ENCODE measurements at places on chromosomes 5 and 9.

- no peak for DNase-seq
These were observed 115.9 kb upstream of the LPAR1 start for GRCh38 chr9:111154081-111154562.

- no peak for DNase-seq
These were observed 99.4 kb upstream of the PTPN3 start for GRCh38 chr9:109597496-109597895.

DNA sequence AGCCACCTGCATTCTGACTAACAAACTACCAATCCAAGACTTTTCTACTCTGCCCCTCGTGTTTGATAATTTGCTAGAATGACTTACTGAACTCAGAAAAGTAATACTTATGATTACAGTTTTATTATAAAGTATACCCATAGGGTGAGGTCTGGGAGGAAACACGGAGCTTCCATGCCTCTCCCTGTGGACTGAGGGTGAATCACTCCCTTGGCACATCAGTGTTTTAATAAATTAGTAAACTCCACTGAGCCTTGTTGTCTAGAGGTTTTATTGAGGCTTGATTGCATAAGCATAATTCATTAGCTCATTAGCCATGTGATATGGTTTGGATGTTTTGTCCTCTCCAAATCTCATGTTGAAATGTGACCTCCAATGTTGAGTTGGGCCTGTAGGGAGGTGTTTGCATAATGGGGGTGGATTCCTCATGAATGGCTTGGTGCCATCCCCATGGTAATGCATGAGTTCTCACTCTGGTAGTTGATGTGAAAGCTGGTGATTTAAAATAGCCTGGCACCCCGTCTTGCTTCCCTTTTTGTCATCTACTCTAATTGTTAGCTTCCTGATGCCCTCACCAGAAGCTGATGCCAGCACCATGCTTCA lies 233.6 kb upstream of the TRPC7 start:
- DNase-seq = no peak

DNA sequence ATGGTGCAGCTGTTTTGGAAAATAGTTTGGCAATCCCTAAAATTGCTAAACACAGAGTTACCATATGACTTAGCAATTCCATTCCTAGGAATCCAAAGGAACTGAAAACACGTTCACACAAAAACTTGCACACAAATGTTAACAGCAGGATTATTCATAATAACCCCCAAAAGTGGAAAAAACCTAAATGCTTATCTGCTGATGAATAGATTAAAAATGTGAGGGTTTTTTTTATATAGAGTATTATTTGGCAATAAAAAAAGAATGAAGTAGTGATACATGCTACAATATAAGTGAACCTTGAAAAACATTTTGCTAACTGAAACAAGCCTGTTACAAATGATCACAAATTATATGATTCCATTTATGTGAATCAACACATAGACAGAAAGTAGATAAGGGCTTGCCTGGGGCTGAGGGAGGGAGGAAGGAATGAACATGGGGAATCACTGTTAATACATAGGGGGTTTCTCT lies 45.1 kb upstream of the TRIO start:
- DNase-seq = no peak

DNA sequence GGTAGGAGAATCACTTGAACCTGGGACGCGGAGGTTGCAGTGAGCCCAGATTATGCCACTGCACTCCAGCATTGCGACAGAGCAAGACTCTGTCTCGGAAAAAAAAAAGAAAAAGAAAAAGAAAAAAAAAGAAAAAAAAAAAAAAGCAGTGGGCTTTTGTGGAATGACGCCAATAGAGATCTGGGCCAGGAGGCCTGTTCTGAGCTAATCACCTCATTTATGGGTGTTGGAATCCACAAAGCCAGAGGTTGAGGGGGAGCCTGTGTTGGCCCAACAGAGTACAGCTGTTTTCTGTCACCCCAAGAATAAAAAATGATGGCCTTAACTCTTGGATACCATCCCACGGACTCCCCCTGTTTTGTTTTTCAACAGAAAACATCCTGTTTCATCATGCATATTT lies 18.5 kb downstream of the OSTF1 start:
- no peak for DNase-seq

GRCh38 chr9:93532141-93532540 lies 44.2 kb upstream of the PHF2 start:
- no peak for DNase-seq

- DNase-seq = no peak
These were observed 6.6 kb downstream of the LCN9 start for GRCh38 chr9:135669616-135670285.

DNA sequence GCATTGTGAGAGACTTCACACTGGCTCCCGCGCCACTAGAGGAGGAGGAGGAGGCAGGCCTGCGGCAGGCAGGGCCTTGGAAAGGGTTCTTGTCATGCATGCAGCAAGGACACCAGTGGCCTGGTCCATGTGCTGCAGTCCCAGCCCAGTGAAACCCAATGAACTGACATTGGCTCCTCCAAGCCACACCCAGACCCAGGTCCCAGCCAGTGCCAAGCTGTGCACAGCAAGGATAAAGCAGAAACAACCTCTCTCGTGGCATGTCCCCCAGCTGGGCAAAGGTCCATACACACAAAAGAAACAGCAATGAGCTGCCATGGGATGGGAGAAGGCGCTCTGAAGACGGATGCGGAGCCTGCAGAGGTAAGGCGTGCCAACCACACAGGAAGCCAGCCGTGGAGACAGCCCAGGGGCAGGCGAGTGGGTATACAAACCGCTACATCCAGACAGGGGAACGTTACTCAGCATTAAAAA lies 89.2 kb downstream of the SEMA4D start:
- no peak for DNase-seq

GRCh38 chr5:176750144-176750543 lies 60.2 kb upstream of the UNC5A start:
- DNase-seq = no peak

- no peak for DNase-seq
These were observed 28.0 kb upstream of the SYK start for GRCh38 chr9:90773617-90774016.

DNA sequence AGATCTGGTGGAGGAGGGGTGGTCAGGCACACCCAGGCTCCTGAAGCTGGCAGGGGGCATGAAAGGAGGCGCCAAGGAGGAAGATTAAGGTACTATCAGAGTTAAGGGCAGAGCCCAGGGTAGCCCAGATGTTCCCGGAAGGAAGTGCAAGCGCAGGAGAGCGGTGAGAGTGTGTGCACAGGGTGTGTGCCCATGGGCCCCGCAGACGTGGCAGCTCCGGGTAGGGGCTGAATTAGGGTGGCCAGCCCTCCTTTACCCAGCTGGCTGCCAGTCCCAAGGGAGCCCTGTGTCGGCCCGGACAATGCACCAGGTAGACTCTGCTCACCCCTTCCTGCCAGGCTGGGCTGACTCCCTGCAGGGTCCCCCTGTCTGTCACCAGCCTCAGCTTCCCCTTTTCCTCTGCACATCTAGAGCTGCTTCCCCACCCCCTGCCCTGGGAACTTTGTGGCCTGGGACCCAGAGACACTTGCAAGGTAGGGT lies at the start of gene SMIM33:
SMIM33 (plus strand) TSS at position 184 of the 480 bp plus-strand sequence; CDS start at position 302, 118 bp downstream.
- no peak for DNase-seq

DNA sequence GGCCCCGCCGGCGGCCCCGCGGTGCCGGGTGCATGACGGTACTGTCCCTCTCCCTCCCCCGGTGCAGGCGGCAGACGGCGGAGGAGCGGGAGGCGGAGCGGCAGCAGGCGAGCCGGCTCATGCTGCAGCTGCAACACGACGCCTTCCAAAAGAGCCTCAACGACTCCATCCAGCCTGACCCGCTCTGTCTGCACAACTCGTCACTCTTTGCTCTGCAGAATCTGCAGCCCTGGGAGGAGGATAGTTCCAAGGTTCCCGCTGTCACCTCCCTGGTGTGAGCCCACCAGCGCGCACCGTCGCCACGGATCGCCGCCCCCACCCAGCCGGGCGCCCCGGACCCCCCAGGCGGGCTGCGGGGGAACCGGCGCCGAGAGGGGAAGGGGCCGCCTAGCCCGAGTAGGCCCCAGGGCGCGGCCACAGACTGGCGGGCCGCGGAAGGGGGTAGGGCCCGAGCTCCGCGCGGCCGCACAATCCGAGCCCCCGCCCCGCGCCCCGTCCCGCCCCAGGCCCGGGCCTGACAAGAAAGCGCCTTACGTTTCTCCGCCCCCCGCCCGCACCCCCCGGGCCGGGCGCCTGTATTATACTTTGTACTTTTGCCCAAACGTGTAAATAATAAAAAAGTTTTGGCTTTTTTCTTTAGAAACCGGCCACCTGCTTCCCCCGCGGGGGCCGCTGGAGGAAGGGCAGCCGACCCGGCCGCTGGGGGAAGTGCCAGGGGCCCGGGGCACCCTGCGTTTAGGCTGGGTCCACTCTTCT lies 2.5 kb downstream of the TLX3 start:
- DNase-seq = no peak

DNA sequence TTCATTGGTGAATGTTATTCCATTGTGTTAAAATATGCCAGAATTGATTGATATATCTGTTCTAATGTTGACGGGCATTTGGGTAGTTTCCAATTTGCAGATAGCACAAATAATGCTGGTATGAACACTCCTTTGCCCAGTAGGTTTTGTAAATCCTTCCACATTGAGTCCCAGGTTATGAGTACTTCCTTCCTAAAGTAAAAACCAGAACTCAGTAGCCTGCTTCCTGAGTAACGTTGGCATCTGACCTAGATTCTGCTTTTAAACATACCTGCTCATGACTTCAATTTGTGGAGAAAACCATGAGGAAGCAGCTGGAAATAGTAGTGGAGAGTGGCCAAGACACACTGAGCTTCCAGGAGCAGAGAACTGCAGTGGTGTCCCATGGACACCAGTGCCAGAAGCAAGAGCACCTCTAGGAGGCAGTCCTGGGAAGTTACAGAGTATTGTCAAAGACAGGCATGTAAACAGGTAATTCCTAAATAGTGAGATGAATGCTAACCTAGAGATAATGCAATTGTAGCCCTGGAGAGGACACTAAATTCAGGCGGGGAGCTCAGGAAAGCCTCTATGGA lies 24.3 kb upstream of the RASGRF2 start:
- no peak for DNase-seq

GRCh38 chr9:124042201-124042721 lies 30.7 kb downstream of the LHX2 start:
- DNase-seq = no peak

- no peak for DNase-seq
These were observed 233.3 kb downstream of the GAS1 start for GRCh38 chr9:86713970-86714369.

- DNase-seq = no peak
These were observed 79.6 kb upstream of the BNC2 start for GRCh38 chr9:16950051-16950450.

- no peak for DNase-seq
These were observed 85.1 kb downstream of the YIPF5 start for GRCh38 chr5:144085381-144085780.

- DNase-seq = no peak
These were observed 8.8 kb downstream of the ATP10B start for GRCh38 chr5:160843240-160843639.

GRCh38 chr5:59420596-59420995 lies 472.9 kb downstream of the PDE4D start:
- no peak for DNase-seq

DNA sequence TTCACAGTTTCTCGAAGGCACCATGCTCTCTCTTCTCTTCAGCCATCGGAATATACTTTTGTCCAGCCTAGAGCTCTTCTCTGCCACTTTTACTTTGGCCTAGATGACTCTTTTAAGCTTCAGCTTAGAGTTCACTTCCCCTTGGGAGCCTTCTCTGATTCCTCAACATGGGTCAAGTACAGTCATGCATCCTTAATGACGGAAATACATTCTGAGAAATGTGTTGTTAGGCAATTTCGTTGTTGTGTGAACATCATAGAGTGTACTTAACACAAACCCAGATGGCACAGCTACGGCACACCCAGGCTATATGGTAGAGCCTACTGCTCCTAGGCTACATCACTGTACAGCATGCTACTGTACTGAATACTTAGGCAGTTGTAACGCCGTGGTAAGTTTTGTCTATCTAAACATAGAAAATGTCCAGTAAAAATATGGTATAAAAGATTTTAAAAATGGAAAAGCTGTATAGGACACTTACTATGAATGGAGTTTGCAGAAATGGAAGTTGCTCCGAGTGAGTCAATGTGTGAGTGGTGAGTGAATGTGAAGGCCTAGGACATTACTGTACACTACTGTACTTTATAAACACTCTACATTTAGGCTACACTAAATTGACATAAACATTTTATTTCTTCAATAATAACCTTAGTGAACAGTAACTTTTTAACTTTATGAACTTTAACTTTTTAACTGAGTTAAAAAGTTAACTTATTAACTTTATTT lies 15.1 kb upstream of the TNFSF15 start:
- DNase-seq = no peak

DNA sequence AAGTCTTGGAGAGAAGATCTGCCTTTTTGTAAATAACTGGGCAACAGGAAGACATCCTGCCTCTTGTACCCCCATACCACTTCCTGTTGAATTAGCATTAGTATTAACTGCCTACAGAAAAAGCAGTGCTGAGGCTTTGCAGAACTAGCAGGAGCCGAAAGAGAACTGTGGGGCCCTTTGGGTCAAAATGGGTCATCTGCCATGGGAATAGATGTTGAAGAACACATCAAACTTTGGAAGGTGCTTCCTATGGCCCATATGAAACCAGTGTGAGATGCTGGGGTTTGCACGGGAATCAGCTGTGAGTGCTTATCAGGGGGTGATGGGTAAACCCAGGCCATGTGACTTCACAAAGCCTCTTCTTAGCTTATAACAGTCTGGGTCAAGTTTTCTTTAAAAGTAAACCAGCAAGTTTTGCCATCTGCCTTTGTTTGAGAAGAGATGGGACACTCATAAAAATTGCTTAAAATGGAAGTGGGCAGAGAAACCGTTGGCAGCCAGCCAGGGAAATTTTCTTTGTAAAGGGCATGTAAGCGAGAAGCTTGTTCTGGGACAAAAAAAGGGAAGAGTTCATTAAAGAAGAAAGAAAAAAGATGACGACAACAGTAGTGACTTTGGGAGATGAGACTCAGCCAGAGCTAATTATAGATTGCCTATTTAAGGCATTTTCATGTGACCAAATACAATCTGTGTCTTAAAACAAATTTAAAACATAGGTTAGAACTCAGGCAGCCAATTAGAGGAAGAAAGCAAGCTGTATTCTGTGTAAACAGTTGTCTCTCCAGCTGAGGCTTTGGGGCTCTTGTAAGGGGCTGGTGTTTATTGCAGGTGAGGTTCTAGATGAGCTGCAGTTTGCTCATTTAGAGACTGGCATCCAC lies 4.4 kb downstream of the SLC25A25 start:
- peak; percentile 66 for DNase-seq

GRCh38 chr5:1227667-1228066 lies 2.5 kb downstream of the SLC6A18 start:
- no peak for DNase-seq

DNA sequence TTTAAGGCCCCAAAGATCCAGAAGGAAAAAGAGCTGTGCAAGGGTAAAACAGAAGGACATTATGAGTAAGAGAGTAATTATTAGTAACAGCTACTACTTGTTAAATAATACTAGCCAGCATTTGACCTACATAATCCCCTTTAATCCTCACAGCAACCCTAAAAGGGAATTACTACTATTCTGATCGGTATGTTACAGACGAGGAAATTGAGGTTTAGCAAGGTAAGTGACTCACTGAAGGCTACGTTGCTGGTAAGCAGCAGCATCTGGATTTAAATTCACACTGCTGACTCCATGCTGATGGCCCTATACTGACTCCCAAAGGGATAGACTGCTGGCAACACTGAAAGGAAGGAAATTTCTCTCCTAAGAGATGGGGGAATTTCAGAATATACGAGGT lies 3.7 kb upstream of the FSD1L start:
- DNase-seq = no peak
